Neural progenitor cell (in vitro differentiated cells): ENCODE measurements at places on chromosomes 2 and 18. TPM values are rescaled to one million over a fixed set of nuclear protein-coding genes. Genes with fewer than 3 reads are reported as not detected.

Gene NT5DC4
- total RNA-seq: not detected in 2 replicates

Gene MYL12B
- 127 and 152 TPM in 2 replicates for total RNA-seq

Gene RAB31
- 4.6 and 5.0 TPM in 2 replicates for total RNA-seq

Gene ATP6V1C2
- 0.11 and 0.19 TPM in 2 replicates for total RNA-seq

Gene TNFAIP6
- total RNA-seq: 0.22 TPM in 1 of 2 replicates, not detected in the other

Gene ZNF396
- total RNA-seq: 1.4 and 2.2 TPM in 2 replicates

DNA sequence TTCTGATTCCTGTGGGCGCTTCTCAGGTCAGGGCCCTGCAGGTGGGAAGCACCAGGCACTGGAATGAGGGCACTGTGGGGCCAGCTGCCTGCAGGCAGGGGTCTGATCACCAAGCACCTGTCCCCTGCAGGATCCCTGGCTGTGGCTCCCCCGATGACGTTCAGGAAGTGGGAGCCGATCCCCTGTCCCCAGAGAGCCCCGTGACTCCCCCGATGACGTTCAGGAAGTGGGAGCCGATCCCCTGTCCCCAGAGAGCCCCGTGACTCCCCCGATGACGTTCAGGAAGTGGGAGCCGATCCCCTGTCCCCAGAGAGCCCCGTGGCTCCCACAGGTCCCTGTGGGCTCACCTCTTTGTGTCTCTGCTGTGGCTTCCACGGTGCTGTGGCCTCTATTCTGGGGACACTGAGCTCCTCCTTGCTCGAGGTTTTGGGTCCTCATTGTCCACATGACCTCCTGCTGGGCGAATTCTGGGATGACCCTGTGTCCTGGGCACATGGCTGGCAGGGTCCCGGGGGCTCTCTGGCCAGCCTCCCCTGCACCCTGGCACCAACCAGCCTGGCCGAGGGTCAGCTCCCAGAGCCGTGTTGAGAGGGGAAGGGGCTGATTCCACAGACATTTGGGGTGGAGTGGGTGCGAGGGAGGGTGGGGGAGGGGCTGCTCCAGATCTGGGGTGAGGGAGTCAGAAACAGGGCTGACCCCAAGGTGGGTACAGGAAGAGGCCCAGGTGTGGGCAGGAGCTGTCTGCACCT, 4.8 kb downstream of the NEU4 start:
- peaks cover 17% of the 10 kb centered on the region for H3K4me1 ChIP-seq
- no peaks in the 10 kb centered on the region for H3K27me3 ChIP-seq
- DNase-seq: no peak
- H3K4me3 ChIP-seq: no peak overlapping the region

- H3K27ac ChIP-seq: no peak overlapping the region
- no peaks in the 10 kb centered on the region for H3K27me3 ChIP-seq
Observed at GRCh38 chr2:38947241-38948239, 57.9 kb downstream of the ARHGEF33 start.

DNA sequence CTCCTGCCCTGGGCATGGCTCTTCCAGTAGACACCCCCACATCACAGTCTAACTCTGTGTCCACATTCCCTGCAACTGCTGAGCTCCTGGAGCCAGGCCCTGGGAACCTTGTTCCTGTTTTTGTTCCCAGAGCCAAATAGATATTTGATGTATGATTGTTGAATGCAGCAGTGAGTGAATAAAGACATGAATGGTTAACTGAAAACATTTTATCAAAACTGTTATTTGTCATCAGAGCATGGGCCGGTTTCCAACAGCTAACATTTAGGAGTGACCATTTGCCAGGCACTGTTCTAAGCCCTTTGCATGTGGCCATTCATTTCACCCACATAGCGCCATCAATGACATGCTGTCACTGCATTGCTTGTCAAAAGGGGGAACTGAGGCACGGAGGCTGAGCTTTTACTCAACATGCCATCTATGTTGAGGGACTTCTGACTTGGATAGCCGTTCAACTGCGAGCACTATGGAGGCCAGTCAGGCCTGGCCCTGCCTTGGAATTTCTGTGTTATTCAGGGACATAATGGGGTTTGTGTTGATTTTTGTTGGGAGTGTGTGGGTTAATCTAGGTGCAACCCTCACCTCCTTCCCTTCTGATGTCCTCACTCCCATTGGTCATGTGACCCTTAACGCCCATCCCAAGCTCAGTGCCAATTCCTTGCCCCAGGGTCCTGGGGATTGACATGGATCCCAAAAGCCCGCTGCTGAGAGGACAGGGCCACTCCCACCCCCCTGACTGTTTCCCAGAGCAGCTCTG, 12.6 kb downstream of the IL1R1 start:
- DNase-seq: no peak
- H3K4me3 ChIP-seq: no peak overlapping the region
- H3K27me3 ChIP-seq: no peaks in the 10 kb centered on the region
- no peaks in the 10 kb centered on the region for H3K4me1 ChIP-seq

DNA sequence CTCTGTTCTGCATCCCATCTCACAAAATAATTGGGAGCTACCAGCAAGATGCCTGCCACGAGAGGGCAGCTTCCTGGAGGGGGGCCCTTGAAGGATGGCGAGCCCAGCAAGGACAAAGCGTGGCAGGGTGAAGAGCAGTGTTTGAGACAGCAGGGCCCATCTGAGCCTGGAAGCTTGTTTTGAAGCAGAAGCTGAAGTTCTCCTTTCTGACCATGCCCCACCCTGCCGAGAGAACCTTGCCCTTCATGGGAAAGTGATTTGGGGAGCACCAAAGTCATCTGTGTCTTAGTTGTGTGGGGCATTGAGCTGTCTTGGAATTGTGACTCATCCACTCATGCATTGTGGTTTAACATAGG, 216.3 kb downstream of the BCL11A start:
- H3K4me3 ChIP-seq: no peak overlapping the region
- H3K27me3 ChIP-seq: no peaks in the 10 kb centered on the region
- peaks cover 7% of the 10 kb centered on the region for H3K4me1 ChIP-seq
- H3K36me3 ChIP-seq: no peaks in the 10 kb centered on the region
- no peak overlapping the region for H3K27ac ChIP-seq
- peak; percentile 52 for DNase-seq

- DNase-seq: no peak
- no peak overlapping the region for H3K4me3 ChIP-seq
- no peaks in the 10 kb centered on the region for H3K36me3 ChIP-seq
- H3K27ac ChIP-seq: no peak overlapping the region
Observed at GRCh38 chr2:113034016-113034415, 18.7 kb downstream of the IL36B start.

DNA sequence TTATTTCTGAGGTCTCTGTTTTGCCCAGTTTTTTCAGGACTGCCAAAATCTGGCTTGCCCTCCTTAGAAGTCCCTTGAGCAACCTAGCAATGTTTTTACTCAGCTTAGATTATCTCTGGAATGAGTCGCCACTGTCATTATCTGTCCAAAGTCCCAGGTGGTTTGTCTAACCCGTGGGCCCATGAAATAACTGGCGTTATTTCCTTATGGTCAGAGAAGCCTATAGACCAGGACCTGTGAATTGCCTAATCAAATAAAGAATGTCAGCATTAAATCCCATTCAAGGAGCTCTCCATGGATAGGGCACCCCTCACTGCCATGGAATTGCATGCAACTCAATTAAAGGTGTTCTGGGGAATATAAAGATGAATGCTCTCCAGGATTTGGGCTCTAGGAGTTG, 373.9 kb downstream of the SETBP1 start:
- DNase-seq: no peak
- H3K36me3 ChIP-seq: no peaks in the 10 kb centered on the region

DNA sequence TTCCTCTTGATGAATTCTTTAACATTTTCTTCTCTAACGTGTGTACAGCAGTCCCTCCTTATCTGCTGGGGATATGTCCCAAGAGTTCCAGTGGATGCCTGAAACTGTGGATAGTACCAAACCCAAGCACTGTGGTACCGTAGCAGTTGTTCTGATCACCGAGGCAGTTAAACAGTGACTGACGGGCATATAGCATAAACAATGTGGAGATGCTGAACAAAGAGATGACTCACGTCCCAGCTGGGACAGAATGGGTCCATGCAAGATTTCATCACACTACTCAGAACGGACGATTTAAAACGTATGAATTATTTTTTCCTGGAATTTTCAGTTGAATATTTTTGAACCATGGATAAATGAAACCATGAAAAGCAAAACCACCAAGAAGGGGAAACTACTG, 54.5 kb upstream of the SPAG16 start:
- peaks cover 38% of the 10 kb centered on the region for H3K4me1 ChIP-seq
- no peak overlapping the region for H3K27ac ChIP-seq
- no peaks in the 10 kb centered on the region for H3K36me3 ChIP-seq
- H3K4me3 ChIP-seq: no peak overlapping the region
- DNase-seq: no peak

DNA sequence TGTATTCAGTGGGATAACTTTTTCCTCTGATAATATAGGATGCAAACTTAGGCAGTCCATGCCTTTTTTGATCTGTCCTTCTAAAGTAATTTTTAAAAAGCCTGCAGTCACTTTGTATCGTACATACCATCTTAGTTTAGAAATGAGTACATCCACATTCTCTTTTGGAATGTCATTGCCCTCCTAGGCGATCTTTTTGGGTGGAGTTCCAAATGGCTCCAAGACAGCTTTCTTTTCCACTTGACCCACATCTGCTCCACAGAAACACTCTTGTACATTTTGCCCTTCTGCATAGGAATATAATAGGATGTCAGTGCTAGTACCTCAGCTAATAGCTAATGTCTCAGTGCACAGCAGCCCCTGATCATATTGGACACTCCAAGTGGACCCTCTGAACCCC, 21.8 kb upstream of the HTR2B start:
- DNase-seq: no peak
- H3K36me3 ChIP-seq: peaks cover 10% of the 10 kb centered on the region
- H3K4me1 ChIP-seq: no peaks in the 10 kb centered on the region

DNA sequence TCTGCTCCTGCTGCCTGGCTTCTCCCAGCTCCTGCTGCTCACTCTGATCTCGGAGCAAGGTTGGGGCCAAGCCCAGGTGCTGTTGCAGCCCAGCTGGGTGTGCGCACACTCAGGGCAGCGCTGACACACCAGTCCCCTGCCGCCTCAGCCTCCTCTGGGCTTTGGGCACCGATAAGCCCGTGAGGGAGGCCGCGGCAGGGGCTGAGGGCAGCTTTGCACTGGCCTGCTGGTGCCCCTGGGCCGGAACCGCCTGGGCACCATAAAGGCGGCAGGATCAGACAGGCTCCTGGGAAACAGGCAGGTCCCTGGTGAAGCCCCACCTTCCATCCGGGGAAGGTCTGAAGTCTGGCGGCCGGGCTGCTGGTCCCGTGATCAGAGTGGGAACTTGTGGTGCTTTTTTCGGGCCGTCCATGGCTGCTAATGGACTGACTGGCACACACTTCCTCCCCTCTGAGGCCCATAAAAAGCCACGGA, 14.1 kb upstream of the EML6 start:
- H3K4me1 ChIP-seq: no peaks in the 10 kb centered on the region
- no peaks in the 10 kb centered on the region for H3K36me3 ChIP-seq
- no peak for DNase-seq

DNA sequence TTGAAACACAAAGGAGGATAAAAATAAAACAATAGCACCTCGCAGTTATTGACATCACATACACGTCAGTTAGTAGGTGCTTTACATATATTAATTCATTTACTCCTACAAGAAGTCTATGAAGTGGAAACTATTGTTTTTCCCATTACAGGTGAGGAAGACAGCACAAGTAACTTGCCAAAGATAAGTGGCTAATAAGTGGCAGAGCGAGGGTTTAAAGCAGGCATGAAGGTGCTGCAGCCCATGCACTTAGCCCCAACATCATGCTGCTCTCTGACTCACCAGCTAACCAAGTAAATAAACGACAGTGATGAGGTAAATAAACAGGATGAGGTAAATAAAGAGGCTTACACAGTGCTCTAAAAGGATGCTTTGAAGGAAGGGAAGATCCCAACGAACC, 498.6 kb upstream of the ZEB2 start:
- no peaks in the 10 kb centered on the region for H3K36me3 ChIP-seq
- H3K27me3 ChIP-seq: no peaks in the 10 kb centered on the region
